Coronary artery (tissue), 2 donors: ENCODE measurements at places on chromosomes 6 and 20.

GRCh38 chr6:92777146-92777740 is 642.1 kb downstream of the EPHA7 start:
- no peak for DNase-seq

- no peak for DNase-seq
These were observed 56.0 kb downstream of the MYH7B start for GRCh38 chr20:35011589-35012226.

GRCh38 chr6:93083337-93084230 is 335.8 kb downstream of the EPHA7 start:
- DNase-seq, result no peak

DNA sequence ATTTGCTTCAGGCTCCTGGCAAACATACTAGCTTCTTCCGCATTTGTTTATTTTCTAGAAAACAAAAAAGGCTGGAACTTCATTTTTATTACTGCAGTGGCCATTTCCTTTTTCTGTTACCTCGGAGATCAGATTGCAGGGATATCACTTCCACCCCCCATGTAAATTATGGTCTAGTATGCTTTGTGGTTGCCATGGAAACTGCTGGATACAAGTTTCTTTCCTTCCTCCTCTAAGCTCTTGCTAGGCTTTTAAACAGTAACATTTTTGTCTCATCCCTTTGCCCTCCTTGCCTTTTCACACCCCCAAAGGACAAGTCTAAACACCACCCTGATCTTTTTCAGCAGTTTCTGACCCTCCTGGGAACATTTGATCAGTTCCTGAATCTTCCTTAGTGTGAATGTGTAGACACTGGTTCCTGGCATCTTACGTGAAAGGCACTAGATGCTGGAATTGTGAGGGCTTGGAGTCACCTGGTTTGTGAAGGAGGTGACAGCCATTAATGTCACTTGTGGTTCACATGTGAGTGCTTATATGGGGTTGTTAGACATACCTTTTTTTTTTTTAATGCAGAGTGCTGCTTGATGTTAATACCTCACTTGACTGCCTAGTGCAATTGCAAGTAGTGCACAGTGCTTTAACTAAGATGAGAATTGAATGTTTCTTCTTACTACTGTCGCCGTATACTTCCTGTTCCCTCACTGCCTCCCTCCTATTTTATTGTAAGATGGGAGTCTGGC is 181.6 kb downstream of the JARID2 start:
- no peak for DNase-seq

- DNase-seq, result no peak
These were observed 19.5 kb upstream of the TAF8 start for GRCh38 chr6:42030585-42031506.

DNA sequence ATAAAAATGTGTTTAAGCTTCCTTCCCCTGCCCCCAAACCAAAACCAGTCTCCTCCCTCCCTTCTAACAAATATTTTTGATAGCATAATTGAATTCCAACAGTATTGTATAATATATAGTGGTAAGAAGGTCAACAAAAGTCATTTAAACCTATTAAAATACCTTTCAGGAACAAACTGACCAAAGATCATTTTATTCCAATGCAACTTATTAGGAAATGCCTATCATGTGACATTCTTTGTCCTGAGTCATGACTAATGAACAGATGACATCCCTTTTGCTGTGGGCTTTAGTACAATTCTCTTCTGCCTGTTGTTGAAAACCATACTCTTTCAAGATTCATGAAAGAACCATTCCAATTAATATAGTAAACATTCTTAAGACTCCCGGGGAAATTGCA is 51.5 kb upstream of the TRAF3IP2 start:
- DNase-seq, result no peak

DNA sequence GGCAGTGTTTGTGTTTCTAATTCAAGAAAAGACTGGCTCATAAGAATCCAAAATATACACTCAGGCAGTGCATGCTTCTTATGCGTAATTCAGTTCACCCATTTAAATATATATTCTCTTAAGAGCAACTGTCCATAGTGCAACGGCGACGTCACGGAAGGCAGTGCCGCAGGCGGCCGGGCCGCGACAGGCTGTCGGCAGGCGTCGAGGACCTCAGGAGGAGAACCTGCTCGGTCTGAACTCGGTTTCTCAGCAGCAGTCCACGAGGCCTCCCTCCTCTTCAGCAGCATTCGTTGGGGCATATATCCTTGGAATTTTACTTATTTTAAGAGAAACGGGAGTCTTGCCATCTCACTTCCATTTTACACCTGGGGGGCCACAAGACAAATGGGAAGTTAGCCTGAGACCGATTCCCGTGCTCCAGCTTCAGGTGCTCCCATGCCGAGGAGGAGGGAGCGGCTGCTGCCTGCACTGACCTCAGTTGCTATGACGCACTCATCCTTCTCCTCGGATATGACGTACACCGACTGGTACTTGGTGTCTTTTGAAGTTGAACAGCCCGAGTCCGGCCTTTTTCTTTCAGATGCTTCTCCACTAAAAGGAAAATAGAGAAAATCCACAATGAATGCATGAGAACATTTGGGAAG is 8.2 kb downstream of the DLL1 start:
- no peak for DNase-seq

GRCh38 chr6:107642861-107643328 is 153.0 kb downstream of the SOBP start:
- DNase-seq, result no peak

DNA sequence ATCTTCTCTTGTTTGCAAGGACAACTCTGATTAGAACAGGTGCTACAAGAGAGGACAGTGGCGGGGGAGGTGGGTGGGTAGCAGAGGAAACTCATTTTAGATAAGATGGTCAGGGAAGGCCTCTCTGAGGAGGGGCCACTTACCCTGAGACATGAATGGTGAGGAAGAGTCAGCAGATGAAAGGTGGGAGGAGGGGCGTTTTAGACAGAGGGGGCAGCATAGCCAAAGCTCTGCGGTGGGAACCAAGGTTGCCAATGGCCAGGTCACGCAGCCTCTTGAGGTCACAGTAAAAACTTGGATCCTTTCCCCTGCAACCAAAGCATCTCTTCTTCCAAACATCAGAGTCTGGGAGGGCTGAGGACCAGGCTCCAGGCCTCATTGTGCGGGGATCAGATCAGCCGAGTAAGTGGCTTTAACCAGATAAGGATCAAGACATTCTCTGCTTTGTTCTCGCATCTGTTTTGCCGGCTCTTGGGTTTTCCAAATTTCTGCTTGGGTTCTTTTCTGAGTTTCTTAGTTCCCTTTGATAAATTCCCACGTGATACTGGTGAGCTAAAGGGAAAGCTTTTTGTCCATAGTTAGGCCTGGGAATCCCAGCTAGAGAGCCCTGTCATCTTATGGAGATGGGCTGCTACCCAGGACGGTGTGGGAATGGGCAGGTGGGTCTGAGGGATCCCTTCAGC is 5.5 kb upstream of the CD40 start:
- DNase-seq, result peak; percentile 57

DNA sequence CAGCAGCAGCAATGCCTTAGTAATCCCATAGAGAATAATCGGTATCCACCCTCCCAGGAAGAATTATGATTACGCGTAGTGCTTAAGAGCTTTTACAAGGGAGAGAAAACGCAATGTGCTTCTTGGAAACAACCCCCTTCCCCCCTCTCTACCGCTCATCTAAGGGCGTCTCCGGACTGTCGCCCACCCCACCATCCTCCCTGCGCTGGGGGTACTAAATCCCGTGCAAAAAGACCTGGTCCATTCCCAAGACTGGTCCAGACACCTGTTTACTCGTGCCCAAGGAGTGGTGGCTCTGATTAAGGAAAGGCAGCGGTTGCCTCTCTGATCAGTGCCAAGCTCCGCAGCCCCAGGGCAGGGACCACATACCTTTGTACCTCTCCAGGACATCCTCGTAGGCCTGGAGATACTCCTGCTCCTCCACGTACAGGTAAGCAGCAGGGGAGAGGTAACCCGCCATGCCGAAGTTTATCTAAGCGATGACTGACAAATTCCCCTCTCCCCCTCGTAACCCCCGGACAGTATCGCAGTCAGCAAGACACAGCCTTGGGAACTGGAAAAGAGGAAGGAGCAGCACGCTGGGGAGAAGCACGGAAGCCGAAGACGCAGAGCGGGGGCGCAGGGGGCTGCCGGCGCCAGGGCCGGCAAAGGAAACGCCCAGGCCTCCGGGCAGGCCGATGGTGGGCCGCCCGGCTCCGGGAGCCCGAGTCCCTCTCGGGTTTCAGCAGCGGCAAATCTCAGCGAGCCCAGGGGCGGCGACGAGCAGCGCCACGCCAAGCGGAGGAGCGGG is 112.0 kb upstream of the BEND6 start:
- peak; percentile 75 for DNase-seq

GRCh38 chr20:61169874-61170273 is 82.2 kb upstream of the CDH4 start:
- DNase-seq, result no peak

- DNase-seq, result no peak
These were observed 180.9 kb upstream of the RREB1 start for GRCh38 chr6:6926856-6927255.

DNA sequence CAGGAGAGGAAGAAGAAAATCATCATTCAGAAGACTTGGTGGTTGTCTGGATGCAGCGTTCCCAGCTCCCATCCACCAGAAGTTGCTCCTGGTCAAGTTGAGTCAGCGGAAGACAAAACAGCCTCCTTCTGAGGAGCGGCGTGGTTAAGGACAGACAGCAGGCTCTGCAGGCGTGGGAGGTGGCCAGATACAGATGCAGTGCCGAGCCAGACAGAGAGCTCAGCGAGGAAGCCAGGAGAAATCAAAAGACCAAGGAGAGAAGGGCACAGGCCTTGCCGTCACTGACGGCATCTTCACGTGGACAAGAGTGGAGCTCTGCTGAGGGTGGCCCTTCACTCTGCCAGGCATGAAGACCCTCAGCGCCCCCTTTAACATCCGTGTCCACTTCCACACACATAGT is 158.5 kb downstream of the THBS2 start:
- peak; percentile 71 for DNase-seq

DNA sequence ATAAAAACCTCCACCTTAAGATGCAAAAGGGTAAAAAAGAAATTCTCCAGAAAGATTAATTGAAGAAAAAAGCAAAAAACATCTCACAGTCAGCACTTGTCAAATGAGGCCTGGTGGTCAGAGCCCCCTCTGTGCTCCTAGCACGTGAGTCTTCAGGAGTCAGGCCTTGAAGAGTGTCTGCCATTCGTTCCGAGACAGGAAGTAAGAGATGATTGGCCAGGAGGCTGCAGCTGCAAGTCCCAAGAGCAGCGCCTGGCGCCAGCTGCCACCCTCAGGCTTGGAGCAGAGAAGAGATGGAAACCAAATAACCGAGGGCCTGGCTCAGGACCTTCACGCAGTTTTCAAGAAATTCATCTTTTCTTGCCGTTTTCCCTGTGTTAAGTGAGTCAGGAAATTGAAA is 65.0 kb downstream of the FAM120B start:
- no peak for DNase-seq

- no peak for DNase-seq
These were observed 31.1 kb downstream of the EPM2A start for GRCh38 chr6:145704143-145704781.

GRCh38 chr20:31698243-31698802 is 24.3 kb downstream of the BCL2L1 start:
- DNase-seq, result no peak

DNA sequence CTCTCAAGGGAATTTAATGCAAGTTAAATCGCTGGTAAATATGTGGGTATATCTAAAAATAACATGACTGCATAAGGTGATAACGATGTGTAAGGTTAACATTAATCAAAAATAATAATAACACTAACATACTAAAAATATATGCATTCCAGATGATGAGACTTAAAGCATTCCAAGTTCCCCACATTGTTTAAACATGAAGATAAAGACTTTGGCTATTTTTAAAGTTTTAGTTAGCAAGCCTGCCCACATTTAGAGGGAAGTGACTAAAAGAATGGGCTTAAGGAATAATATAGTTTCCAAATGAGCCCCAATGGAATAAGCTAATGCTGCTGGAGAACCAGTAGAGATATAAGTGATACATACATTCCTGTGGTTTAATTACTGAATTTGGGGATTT is 941.3 kb downstream of the TBC1D32 start:
- DNase-seq, result no peak

DNA sequence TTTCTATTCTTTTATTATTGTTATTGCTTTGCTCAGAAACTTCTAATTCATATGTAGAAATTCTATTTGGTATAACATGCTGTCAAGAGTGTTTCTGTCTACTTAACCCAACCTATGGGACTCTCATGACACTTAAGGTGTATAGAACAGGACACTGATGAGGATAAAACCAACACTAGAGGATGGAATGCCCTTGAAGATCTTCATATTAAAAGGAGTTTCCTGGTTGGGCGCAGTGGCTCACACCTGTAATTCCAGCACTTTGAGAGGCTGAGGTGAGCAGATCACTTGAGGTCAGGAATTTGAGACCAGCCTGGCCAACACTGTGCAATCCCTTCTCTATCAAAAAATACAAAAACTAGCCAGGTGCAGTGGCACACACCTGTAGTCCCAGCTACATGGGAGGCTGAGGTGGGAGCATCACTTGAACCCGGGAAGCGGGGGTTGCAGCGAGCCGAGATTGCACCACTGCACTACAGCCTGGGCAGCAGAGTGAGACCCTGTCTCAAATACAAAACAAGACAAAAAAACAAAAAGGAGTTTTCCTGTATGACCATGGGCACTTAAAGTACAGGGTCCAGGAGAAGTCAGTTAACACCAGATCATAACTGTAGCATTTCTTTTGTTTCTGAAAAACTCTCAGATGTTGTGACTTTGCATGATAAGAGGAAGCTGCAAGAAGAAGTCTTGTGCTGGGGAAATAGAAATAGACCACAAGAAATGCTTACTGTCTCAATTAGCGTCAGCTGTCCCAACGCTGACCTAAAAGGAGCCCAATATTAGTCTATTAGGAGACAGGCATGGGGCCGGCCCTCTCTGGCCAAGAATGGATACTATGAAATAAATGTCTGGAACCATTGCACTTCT is 38.9 kb upstream of the CD2AP start:
- no peak for DNase-seq

DNA sequence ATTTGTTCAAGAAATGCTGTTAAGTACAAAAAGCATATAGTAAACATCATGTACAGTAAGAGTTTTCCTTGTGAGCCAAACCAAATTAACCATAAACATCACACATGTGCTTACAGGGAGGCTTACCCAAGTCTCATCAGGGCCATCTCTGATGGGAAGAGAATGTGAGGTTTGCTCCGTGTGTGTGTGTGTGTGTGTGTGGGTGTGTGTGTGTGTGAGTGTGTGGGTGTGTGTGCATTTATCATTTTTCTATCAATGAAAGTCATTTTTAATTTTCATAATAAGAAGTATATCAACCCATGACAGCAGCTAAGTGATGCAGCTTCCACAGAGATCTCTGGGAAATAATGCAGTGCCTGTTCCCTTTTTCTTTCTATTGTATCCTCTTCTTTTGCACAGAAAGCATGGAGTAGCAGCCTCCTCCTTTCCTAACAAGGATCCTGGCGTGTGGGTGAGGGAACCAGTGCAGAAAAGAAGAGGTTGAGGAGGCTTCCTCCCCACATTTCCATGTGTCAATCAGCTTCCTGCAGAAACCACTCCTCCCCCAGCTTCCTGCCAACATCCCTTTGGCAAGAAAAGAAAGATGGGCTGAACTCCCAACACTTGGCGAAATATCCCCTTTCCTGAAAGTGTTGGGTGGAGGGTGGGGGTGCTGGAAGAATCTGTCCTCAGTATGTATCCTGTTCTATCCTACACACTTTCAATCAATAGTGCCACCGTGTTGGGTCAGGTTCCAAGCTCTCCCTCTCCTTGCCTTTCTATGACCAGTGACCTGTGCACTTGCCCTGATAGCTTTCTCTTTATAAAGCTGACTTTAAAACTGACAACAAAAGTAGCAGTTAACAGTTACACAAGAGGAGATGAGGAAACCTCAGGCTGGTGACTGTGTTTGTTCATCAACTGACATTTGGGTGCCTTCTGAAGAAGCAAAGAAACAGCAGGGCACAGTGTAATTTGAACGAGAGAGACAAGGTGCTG is 251.8 kb upstream of the CITED2 start:
- DNase-seq, result no peak
